NCI-H460 (cell line): ENCODE measurements at places on chromosomes 7 and 10.

DNA sequence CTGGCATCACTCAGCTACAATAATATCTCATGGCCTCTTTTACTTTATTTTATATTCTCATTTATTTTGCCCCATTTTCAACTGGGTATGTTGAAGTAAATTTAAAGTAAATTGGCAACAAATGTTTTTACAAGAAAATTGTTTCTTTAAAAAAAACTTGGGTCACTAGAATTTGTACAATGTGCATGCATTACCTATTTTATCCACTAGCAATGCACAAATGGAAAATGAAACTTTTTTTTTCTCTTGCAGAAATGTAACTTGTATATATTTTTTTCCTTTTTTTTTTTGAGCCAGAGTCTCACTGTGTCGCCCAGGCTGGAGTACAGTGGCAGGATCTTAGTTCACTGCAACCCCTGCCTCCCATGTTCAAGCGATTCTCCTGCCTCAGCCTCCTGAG, 10.3 kb upstream of the H2AZ2 start:
- DNase-seq = no peak

- DNase-seq = no peak
These were observed 89.2 kb upstream of the JAZF1 start for GRCh38 chr7:28269700-28270361.

DNA sequence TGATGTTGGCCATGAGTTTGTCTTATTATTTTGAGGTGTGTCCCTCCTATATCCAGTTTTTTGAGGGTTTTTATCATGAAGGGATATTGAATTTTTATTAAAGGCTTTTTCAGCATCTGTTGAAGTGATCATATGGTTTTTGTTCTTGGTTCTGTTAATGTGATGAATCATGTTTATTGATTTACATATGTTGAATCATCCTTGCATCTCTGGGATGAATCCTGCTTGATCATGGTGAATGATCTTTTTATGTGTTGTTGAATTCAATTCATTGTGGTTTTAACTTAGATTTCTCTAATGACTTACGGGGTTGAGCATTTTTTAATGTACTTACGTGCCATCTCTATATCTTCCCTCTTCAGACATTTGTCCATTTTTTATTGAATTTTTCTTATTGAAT, 22.9 kb downstream of the DLD start:
- peak; percentile 53 for DNase-seq

GRCh38 chr10:127976286-127976685, 69.4 kb downstream of the PTPRE start:
- no peak for DNase-seq

DNA sequence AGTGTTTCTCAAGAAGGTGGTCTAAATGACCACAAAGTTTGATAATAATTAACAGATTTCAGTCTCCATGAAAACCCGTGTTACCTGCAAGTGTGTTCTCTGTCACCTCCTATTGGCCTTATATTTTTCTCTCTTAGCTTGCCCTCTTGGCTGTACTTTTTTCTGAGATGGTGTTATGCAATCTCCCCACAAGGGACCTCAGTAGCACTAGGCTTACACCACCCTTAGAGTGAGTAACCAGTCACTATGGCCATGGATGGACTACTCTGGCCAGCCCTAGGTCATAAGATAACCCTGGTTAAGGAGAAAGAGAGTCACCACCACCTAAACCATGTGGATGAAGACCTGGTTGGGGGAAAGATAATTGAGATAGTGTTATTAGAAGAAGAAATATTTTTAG, 76.8 kb downstream of the NPSR1 start:
- DNase-seq = no peak

GRCh38 chr7:6256109-6256483, 16.3 kb downstream of the CYTH3 start:
- DNase-seq = no peak

- no peak for DNase-seq
These were observed 161.9 kb upstream of the PRR15 start for GRCh38 chr7:29401769-29402168.

- DNase-seq = no peak
These were observed 42.5 kb downstream of the STK17A start for GRCh38 chr7:43625453-43625852.

GRCh38 chr10:78514459-78514858, 480.8 kb downstream of the RPS24 start:
- no peak for DNase-seq

DNA sequence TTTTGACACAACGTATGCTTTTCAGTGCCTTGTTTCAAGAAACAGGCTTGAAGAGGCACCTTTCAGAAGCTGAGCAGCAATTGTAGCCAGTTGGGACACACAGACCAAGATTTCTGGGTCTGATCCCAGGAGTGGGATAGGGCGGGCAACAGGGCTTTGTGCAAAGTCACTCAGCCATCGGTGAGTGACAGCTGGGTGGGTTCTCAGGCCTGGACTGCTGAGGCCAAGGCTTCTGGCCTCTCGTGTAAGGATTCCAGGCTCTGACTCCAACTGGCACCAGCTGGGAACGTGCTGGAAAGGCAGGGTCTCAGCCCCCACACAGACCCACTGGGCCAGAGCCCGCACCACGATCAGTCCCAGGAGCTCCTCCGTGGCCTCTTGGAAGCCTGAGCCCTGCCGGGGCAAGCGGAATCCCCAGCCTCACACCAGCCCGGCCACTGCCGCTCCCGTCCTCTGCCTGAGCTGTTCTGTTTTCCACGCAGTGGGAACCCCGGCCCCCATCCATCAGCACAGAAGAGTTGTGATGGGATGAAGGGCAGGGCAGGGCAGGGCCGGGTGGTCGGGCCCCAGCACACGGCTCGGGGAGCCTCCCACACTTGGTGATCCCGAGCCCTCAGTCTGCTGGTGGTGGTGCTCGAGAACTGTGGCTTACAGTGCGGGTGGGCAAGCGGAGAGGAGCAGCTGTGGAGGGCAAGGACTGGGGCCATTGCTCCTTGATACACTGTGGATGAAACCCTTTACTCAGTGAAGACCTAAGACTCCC, 46.8 kb downstream of the VIPR2 start:
- no peak for DNase-seq

GRCh38 chr10:125149036-125149679, 11.2 kb downstream of the CTBP2 start:
- DNase-seq = no peak

DNA sequence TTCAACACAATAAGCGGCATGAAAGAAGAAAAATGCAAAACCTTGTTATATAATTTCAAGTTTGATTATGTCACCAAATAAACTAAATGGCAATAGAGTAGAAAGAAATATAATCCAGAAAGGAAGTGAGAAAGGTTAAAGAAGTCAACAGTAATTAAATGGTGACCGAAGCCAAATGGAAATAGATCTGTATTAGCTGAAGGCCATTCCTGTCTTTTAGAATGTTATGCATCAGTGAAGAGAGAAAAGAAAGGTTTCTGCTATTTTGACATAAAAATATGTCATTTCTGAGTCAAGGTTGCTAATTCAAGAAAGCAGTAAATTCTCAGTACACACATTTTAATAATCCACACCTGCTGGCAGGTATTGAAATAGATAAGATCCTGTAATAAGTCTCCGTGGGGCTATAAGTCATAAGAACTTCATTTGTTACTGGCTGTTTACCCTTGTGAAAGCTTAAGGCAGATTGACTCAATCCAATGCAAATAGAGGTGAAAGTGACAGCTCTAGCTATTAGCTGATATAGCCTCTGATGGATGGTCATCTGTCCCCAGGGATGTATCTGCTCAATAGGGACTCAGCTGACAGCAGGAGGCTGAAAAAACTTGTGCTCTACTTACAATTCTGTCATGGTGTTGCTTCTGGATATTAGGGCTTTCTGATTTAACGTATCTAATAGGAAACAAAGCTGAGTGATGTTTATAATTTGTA, 152.1 kb downstream of the FZD1 start:
- no peak for DNase-seq

DNA sequence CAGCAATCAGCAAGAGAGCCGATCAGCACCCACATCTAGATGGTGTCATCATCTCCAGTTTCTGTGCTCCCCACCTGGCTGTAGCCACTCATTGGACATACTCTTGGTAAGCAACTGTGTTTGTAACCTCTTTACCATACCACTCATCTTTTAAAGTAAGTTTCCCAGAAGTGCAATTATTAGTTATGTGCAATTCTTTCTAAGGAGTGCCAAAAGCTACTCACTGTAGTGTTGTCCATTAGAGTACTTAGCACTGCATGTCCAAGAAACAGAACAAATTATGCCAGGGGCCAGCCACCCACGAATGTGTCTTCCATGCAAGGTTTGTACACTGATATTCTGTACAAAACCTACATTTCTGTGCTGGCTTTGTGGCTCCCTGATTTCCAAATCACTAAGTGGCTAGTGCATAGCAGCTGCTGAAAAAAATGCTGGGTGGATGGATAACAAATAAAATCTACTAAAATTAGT, 131.9 kb downstream of the SRPK2 start:
- DNase-seq = no peak

DNA sequence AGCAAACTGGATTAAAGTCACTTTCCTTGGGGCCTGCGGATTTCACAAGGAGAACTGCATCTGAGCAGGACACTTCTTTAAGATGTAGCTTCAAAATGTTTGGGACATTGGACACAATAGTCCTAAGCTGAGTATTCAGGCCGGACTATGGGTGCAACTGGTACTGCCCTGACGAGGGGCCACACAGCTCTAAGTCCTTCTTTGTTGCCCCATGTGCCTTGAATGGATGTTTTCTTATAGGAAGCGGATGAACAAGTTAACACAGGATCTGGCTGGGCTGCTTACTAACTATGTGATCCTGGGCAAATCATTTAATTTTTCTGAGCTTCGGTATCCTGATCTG, 147.8 kb upstream of the KLF14 start:
- no peak for DNase-seq

GRCh38 chr7:70674571-70675010, 457.4 kb upstream of the GALNT17 start:
- DNase-seq = no peak

DNA sequence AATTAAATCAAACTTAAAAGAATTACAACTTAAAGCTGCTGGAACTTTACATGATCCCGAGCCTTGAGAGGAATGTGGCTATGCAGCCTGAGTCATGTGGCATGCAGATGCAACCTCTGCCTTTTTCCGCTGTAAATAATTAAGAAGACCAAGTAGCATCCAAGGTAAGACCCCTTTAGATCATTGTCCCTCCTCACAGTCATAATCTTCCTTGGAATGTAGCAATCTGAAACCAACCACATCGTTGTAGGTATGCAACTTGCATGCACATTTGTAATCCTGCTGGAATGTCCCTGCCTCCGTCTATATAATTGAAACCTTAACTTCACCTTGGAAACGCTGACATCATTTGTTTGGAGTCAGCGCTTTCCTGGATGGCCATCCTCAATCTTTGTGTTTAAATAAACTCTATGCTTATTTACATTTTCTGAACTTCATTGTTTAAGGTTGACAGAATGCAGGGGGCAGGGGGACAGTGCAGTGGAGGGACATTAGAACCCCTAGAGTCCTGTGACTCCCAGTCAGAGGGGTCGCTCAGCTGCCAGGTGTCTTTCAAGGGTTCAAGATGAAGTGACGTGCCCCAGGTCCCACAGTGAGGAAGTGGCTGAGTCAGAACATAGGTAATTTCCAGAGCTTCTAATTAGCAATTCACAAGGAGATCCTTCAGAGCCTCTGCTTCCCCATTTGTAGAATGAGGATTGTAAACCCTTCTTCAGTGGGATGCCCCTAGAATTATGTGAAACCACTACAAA, 110.7 kb downstream of the RALA start:
- DNase-seq = peak; percentile 13

DNA sequence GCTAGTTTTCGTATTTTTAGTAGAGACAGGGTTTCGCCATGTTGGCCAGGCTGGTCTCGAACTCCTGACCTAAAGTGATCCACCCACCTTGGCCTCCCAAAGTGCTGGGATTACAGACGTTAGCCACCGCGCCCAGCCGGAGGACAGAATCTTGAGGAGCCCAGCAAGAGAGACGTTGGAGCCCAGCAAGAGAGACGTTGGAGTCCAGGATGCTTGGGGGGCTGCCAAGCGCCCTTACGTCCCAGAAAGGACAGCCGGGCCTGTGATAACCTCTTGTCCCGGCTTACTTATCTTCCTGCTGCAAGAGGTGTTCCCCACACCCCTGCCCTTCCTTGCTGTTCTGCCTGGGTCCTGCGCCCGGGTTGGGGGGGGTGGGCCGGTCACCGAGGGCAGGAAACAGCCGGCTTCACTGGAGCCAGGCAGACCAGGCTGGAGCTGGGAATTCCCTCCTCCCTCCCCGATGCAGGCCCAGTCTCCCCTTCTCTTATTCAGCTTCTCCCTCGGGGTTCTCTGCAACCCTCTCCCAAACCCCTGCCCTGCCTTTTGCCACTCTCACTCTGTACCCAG, 1.9 kb upstream of the EPHB4 start:
- no peak for DNase-seq

DNA sequence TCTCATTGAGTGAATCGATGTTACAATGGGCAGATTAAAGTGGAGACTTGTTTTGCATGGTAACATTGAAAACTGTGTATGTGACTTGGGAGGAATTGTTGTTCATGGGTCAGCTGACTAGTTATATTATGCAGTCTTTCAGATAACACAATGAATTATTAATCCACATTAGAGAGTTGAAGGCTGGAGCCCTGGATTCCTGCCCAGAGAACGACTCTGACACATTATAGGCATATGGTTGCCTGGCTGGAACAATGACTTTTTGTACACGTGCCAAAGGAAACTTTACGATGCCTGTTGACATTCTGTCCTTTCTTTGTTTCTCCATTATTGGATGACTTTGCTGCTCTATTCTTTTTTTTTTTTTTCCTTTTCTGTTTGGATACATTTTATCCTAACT, 52.3 kb upstream of the TMEM229A start:
- DNase-seq = no peak
